Right ventricle myocardium superior (tissue), 1 donor: ENCODE measurements at places on chromosomes 5 and 9.
A peak's percentile ranks its signal among the peaks of the same experiment; 100 is the strongest.

GRCh38 chr5:170147051-170147752 lies 41.5 kb downstream of the FOXI1 start:
- no peak for DNase-seq

GRCh38 chr5:131305138-131305689 lies 41.4 kb downstream of the CDC42SE2 start:
- DNase-seq = no peak

- no peak for DNase-seq
Measured at GRCh38 chr5:80122579-80122978, 87.4 kb downstream of the THBS4 start.

- DNase-seq = no peak
Measured at GRCh38 chr5:148084269-148084668, 20.5 kb downstream of the SPINK5 start.

- no peak for DNase-seq
Measured at GRCh38 chr5:151683986-151684588, 2.6 kb downstream of the SPARC start.

GRCh38 chr9:116939614-116940013 lies 252.5 kb downstream of the TRIM32 start:
- no peak for DNase-seq

- DNase-seq = no peak
Measured at GRCh38 chr9:97830884-97831829, 21.9 kb upstream of the FOXE1 start.

GRCh38 chr9:22446950-22447617 lies 460 bp downstream of the DMRTA1 start:
- DNase-seq = peak; percentile 72

DNA sequence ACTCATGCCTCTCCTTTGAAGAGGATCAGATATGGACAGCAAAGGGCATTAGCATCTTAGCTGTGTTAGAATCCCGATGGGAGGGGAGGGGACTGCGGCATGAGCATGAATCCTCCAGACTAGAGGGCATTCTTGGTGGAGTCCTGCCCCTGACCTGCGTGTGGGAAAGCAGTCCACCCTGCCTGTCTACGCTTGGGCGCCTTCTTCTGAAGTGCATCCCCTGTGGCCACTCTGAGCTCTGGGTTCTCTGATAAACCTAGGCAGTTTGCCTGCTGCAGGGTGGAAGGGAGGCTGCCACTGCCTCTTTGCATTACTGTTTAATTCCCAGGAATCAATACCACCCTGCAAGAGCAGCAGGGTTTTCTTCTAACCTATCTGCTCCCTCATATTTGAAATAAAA lies 169.3 kb downstream of the INSYN2B start:
- no peak for DNase-seq

DNA sequence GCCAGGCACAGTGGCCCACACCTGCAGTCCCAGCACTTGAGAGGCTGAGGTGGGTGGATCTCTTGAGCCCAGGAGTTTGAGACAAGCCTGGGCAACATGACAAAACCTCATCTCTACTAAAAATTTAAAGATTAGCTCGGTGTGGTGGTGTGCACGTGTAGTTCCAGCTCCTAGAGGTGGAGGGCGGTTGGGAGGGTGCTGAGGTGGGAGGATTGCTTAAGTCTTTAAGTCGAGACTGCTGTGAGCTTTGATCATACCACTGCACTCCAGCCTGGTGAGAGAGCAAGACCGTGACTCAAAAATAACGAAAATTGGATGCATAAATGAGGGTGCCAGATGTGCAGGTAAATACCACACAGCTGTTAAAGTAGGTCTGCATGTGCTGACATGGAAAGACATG lies 39.3 kb upstream of the TDRD7 start:
- no peak for DNase-seq

GRCh38 chr9:129340427-129341170 lies 162.5 kb upstream of the IER5L start:
- DNase-seq = no peak

DNA sequence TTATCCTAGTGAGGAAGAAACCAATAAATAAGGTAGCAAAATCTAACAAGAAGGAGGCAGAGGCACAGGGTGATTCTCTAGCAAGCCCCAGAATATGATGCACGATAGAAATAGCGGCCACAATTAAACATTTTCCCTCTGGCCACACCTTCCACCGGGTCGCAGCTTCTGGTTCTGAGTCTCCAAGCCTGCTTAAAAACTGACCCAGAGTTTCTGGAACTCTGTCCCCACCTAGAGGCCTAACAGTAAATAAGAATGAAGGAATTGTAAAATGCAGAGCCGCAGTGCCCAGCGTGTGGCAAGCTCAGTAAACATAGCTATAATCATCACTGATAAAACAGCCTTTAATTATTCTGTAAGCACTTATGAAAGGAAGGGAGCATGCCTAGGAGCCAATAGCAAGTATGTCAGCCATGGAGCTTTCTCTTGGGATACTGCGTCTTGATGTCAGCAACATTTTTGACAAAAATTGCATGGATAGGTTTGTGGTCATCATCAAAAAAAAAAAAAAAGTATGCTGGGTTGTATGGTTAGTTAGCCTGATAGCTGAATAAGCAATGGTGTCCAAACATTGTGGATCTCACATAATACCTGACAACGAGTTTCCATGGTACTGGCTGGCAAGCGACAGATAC lies 465.5 kb downstream of the DNAH5 start:
- no peak for DNase-seq

GRCh38 chr9:113042884-113043657 lies 13.5 kb downstream of the ZFP37 start:
- DNase-seq = no peak

- DNase-seq = no peak
Measured at GRCh38 chr5:174409070-174409469, 315.3 kb upstream of the MSX2 start.

- DNase-seq = no peak
Measured at GRCh38 chr5:133687212-133688061, 75.1 kb upstream of the FSTL4 start.

GRCh38 chr5:80070338-80071056 lies 35.3 kb downstream of the THBS4 start:
- DNase-seq = no peak

- no peak for DNase-seq
Measured at GRCh38 chr5:142038735-142039134, 25.9 kb upstream of the GNPDA1 start.

GRCh38 chr5:101977729-101978345 lies 318.2 kb downstream of the SLCO4C1 start:
- DNase-seq = no peak

GRCh38 chr9:120929229-120929791 lies 2.7 kb upstream of the TRAF1 start:
- DNase-seq = no peak

DNA sequence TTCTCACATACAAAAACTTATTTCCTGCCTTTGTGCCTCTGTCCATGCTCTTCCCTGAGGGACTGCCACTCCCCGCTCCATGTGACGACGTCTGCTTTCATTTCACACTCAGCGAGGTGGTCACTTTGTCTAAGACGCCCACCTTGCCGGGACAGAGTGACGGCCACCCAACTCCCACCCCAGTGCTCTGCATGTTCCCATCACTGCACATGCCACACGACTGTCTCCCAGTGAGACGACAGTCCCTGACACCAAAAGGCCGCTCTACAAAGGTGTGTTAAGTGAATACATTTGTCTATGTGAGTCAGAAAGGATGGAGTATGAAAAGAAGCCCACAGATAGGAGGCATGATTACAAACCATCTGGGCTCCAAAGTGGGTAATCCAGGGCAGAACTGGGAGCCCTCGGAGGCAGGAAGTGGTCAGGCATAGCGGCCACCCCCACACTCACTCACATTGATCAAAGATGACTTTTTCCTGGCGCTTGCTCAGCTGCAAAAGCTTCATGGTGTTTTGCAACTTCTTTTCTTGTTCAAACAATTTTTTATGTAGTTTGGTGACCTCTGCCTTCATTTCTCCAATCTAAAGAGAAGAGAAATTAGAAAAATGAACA lies 185.8 kb downstream of the CDK5RAP2 start:
- no peak for DNase-seq

DNA sequence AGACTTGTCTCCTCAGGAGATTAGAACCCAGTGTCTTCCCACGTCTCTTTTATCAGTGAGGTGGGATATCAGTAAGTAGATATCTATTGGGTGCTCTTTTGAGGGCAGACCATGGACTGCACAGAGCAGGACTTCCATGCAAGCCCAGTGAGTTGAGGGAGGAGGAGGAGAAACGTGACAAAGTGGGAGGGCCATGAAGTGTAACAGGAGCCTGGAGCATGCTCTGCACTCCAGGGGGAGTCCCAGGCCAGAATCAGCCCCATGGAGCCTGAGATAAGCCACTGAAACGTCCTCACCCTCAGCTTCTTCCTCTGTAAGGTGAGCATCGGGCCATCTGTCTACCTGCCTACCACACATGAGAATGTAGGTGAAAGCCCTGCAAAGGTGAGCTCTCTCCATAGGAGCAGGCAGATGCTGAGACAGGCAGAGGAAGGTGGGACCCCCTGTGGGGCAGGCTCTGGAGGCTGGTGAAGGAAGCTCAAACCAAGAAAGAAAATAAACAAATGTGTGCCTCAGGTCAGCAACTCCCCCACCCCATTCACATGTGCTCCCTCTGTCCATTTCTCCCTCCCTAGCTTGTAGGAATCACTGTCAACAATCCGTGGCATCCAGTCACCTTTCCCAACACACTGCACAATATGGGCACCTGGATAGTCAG lies 87.4 kb downstream of the NRG2 start:
- DNase-seq = no peak

DNA sequence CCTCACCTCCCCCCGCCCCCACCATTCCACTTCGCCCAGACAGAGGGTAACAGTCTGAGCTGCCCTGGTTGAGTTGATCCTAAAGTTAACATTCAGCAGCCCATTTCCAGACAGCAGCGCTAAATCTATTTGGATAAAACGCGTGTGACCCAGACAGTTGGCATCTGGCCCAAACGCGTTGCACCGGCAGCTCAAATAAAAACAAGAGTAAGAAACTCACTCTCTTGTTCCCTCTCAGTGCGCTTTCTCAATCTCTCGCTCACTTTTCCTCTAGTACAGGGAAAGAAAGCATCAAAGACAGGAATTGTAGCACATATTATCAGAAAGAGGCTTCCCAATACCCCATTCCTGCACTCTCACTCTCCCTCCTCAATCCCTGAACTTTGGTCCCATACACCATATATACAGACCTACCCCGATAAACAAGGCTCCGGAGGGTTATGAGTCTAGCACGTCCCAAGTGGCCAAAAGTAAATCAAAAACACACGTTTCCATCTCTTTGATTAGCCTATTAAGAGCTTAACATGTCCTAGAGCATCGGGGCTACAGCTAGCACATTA lies 1.3 kb downstream of the ADAMTS6 start:
- DNase-seq = peak; percentile 84
